ENCODE measurements at places on chromosomes 4 and X.

GRCh38 chr4:134687646-134688628 is 486.3 kb upstream of the PABPC4L start:
- DNase-seq = no peak

DNA sequence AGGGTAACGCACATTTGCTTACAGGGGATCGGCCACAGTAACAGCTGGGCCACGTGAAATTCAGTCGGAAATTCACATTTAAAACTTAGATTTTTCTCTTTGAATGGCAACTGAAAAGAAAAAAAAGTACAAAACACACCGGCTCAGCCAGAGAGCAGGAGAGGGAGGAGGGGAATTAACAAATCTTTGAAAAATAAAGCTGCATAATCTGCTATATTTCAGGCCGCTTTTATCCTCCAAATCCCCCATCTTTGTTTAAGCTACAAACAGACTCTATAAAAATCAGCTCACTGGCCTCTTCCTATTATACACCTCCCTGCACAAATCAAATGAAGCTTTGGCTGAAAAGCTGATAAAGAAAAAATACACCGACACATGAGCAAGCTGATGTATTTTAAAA is 169.1 kb downstream of the LDB2 start:
- DNase-seq = no peak

DNA sequence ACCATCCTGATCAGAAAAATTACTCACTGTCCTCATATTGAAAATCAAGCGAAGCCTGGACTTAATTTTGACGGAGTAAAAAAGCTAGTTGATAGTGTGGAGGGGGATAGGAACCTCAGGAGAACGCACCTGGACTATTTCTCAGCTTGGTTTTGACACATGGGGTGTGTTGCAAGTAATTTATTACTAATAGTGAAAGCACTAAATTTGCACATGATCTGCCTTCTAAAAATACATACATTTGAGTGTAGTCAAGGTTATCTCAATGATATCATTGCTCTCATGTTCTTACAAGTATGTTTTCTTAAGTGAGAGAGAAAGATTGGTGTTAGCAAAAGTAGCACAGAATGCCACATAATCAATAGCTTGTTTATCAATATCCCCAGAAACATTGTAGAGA is 29.5 kb downstream of the LRIT3 start:
- DNase-seq = no peak

DNA sequence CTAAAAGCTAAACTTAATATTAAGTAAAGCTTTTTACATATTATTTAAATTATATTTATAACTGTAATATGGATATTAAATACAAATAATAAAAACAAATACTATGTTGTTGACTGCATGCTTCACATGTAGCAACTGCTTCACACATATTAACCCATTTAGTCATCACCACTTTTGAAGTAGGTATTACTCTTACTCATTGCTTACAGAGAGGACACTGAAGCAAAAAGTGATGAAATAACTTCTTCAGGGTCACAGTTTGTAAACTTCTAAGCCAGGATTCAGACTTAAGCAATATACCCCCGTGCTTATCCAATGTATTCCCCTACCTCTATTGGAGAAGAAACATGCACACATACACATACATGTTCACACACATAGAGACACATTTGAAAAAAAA is 166.6 kb downstream of the DKK2 start:
- peak; percentile 64 for DNase-seq

GRCh38 chrX:1449823-1450149 is 2.9 kb downstream of the ASMTL start:
- DNase-seq = no peak

DNA sequence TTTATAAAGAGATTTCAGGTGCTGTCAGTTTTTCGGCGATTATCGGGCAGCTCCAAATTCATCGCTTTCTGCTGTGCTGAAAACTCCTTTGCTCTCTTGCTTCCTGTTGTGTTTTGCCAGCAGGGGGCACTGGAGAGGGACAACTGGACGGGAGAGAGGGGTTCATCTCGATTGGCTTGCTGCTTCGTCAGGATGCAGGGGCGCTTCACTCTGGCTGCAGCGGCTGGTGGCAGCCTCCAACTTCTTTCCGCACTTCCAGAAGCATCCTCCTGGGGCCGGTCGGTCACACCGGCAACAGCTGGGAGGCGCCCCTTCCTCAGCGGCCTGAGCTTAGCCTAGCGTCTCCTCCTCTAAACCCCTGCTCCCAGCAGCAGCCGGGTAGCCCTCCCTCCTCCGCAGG is 29.5 kb downstream of the MSL3 start:
- DNase-seq = peak; percentile 57

DNA sequence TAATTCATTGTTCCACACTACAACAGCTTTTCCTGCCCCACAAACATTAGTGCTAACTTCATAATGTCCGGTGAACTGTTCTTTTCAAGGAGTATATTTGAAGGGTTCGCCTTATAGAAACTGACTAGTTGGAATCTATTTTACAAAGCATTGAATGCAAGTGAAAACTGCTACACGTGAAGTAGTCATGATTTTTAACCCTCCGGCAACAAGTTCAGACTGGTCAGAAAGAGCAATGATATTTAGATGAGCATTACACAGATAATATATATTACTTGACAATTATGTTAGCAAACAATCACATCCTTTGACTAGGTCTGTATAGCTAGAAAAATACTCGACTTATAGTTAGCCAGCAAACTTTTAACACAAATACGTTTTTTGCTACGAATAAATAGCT is 1.7 kb upstream of the SLAIN2 start:
- no peak for DNase-seq

All from fibroblast of skin of right biceps (primary cell).